ENCODE measurements at places on chromosomes 3 and 15. TPM values are rescaled to one million over a fixed set of nuclear protein-coding genes. Genes with fewer than 3 reads are reported as not detected.

The ARGFX gene
- not detected for total RNA-seq

The POPDC2 gene
- 0.39 TPM for total RNA-seq

The MKRN3 gene
- total RNA-seq, result 14.5 TPM

The PARP16 gene
- total RNA-seq, result 60.0 TPM

The FAM131A gene
- 61.8 TPM for total RNA-seq

Data from HT1080 (cell line).